ENCODE measurements at places on chromosomes 7 and 10.

GRCh38 chr7:75880242-75880641 lies 1.4 kb downstream of the RHBDD2 start:
- DNase-seq, result no peak

GRCh38 chr10:102007796-102008195 lies 48.2 kb downstream of the ARMH3 start:
- no peak for DNase-seq

DNA sequence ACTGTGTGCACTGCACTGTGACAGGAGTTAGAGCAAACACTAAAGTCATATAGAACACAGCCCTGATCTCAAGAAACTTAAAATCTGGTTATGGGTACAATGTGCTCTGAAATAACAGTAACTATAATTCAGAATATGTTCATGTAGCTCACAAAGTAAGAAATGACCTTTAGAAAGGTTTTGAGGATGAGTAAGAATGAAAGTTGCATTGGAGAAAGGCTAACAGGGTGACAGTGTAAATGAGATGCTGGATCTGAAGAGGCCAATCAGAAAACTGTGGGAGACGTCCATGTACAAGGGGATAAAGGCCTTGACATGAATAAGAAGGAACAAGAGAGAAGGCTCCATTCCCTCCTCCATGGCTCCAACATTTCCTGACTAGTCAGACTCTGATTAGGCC lies 124.7 kb downstream of the GRM3 start:
- no peak for DNase-seq

DNA sequence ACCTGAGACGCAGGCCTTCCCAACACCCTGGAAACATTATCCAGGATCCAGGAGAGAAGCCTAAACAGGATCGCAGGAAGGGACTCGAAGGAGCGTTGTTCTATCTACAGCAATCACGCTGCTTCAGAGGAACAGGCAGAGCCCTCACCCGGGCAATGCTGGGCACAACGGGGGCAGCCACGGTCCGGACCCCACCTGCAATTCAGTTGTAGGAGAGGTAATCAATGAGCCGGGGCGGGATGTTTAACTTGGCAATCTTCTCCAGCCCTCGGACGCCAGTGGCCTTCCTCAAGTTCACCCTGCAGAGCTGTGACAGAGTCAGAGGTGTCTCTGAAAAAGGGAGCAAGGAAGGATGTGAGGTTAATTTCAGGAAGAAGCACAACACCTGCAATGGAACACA lies 25.9 kb downstream of the ASB13 start:
- DNase-seq, result no peak

DNA sequence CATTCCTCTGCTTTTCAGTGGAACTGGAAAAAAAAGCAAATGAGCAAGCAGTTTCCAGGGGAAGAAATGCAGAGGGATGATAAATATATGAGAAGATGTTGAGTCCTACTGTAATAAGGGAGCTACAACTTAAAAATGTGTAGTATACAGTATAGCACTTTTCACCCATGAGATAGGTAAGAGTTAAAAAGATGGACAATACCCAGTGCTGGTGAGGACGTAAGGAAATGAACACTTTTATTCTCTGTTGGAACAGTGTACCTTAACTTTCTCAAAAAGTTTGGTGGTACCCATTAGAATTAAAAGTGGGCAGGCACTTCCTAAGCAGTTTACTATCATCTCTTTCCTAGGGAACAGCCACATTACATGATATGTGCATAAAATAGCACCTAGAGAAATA lies 2.7 kb upstream of the FAM170B start:
- no peak for DNase-seq

GRCh38 chr10:88070080-88070880 lies 206.9 kb downstream of the PTEN start:
- DNase-seq, result no peak

GRCh38 chr7:45892407-45893035 lies 4.2 kb downstream of the IGFBP1 start:
- DNase-seq, result no peak

DNA sequence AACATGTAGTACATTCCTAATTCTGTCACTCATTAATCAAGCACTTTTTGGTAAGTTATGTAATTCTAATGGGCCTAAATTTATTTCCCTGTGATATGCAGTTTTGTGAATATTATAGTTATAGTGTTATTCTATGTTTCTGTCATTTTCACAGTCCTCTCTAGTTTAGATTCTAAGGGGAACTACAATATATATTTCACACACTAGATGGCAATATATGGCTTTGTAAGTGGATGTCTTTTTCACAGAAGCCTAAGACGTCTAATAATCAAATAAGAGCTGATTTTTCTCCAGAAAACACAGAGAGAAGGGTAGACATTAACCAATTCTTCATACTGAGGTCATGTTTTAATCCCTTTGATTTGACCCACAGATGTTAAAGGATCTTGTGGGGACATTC lies 18.0 kb downstream of the RNLS start:
- no peak for DNase-seq

GRCh38 chr7:31724696-31725095 lies 37.7 kb downstream of the PPP1R17 start:
- no peak for DNase-seq

DNA sequence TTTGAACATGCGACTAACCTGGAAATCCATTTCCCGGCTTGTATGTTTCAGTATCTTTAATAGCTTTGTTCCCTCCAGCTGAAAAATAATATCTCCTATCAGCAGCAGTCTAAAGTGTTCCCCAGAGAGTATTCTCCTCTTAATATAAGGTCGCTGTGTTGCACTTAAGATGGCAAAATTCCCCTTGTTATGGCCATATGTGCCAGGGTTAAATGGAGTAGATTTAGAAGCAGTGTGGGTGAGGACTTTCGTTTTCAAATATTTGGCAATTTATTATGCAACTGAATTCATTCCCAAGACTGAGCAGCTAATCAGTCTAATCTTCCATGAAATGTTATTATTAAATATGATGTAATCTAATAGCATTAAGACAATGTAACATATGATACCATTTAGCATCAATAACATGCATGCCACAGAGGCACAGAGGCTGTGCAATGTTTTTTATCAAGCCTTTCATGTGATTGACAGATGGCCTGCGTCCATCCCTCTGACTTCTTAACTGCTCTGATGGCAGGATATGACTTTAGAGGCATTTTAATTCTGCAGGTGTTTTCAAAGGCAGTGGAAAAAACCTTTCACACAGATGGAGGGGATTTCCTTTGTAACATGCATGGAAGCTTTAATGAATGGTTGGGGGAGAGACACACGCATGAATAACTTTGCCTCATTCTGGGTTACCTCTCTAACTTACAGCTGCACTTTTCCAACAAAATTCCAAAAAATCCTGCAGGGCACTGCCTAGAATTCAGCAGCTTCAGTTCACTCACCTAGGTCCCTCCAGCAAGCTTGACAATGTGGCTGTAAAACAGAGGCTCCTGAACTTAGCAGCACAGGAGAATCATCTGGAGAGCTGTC lies 55.1 kb upstream of the ZPBP start:
- no peak for DNase-seq

GRCh38 chr10:51602326-51602725 lies 97.1 kb downstream of the CSTF2T start:
- no peak for DNase-seq

Measured in epithelial cell of proximal tubule (primary cell).